ENCODE measurements at places on chromosomes 12 and 14.

GRCh38 chr12:46717159-46717558 is 108.6 kb downstream of the SLC38A4 start:
- no peak for DNase-seq

- no peak for DNase-seq
Observed at GRCh38 chr14:106268013-106268727, 741.8 kb downstream of the TMEM121 start.

DNA sequence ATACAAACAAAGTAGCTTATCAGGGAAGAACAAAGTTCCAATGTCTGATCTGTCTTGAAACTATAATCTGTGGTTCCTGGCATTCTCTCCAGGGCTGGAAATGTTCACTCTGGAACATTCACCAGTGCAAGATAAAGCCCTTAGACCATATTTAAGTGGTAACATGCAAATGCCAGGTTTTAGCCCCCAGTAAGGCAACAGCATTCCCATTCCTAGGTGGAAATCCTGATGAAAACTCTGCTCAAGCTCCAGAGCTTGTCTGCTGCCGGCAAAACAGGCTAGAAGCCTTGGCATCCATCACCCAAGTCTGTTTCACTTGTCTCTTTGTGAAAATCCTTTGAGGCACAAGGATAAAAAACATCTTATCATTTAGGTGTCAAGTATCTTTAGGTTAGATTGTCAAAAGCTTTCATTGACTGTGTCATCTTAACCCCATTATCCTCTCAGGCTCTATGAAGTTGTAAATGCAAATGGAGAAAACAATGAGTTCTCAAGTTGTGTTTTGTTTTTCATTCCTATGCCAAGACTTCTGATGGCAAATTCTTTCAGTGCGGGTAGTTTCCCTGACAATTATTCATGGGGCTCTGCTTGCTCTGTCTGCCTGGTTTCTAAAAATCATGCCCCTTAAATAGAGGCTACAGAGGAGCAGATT is 344.7 kb downstream of the NELL2 start:
- no peak for DNase-seq

DNA sequence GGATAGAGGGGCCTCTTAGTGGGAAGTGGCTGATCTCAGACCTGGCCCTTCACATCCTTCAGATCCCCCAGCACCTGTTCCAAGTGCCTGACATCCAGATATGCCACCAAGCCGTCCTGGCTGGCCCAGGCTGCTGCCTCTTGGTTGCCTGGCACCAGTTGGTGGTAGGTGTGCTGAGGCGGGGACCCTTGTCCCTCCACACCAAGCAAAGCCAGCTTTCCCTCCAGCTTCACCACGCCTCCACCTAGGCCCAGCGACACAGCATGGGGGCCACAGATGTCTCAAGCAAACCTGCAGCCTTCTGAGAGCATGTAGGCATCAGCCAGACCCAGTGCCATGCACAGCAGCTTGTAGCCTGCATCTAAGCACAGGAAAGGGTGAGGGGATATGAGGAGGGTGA is 3.5 kb upstream of the CD63 start:
- DNase-seq = no peak

Measured in nucleus accumbens (tissue), 56 donors.